Stimulated activated CD4-positive, alpha-beta T cell treated with anti-CD3 and anti-CD28 coated beads, TNF-alpha, amount 100 ng/mL, for 4 hours (primary cell): ENCODE measurements at places on chromosomes 6 and 20.

DNA sequence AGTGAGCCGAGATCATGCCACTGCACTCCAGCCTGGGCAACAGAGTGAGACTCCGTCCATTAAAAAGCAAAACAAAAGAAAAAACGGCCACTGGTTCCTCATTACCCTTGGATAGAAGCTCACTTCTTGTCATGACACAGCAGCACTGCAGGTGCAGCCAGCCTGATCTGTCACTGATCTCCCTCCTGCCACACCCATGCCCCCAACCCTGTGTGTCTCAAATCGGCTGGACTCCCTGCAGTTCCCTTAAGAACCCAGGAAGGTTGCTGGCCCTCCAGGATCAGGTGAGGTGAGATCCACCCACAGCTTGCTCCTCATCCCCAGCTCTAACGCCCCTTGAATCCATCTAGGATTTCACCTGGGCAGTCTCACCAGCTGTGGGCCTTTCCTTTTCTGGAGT, 26.3 kb upstream of the NNAT start:
- DNase-seq = no peak

GRCh38 chr6:147974376-147974775, 368.3 kb upstream of the SASH1 start:
- DNase-seq = no peak

DNA sequence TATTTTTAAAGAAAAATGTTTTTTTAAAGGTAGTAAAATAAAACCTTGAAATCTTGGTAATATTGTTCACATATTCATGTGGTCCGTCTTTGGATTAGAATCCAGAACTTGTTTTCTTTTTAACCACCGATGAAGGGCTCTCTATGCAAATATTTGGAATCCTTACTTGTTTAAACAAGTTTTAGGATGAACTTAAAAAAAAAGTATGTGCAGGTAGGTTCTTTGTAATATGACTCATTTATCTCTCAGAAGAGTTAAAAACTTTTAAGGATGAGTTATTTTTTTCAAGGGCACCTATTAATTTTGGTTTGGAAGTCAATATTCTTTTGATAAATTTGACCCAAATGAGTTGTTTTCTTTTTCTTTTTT, 8.9 kb downstream of the DSP start:
- DNase-seq = no peak

GRCh38 chr6:147548921-147549475, 40.5 kb downstream of the SAMD5 start:
- DNase-seq = no peak

DNA sequence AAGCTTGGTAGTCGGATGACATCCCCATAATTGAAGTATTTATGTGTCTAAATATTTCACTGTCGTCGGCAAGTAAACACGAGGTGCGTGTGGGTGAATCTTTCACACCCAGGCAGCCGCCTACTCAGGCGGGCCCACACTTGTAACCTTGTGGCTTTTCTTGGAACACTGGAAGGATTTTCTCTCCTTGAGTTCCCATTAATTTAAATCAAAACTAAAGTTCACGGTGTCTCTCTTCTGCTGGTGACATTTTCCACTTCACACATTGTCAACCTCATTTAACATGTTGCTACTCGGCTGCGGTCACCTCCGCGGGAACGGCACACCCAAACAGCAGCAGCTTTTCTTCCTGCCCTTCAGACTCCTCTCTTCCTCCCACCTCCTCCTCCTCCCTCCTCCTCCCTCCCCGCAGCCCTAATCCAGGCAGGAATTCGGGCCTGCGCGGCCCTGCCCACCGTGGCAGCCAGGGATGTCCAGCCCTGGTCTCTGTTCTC, 336.6 kb downstream of the QKI start:
- DNase-seq = no peak
